Right renal cortex interstitium (tissue), 3 donors: ENCODE measurements at places on chromosomes 7 and 10.

DNA sequence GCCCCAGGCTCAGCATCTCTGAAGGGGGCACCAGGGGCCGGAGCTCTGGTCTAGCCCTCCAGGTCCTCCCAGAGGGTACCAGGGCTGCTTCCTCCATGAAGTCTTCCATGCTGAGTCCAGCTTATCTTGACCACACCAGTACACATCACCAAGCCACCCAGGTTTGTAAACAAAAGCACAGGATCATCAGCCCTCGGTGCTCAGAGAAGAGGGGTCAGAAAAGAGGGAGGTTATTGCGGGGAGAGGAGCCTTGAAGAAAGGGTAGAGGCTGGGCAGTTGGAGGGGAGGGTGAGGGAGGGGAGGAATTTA, 23.9 kb downstream of the AQP1 start:
- no peak for DNase-seq

- DNase-seq, result no peak
Observed at GRCh38 chr7:13279854-13280435, 592.5 kb downstream of the ARL4A start.

- DNase-seq, result no peak
Observed at GRCh38 chr10:72386916-72387586, 32.3 kb upstream of the DNAJB12 start.

DNA sequence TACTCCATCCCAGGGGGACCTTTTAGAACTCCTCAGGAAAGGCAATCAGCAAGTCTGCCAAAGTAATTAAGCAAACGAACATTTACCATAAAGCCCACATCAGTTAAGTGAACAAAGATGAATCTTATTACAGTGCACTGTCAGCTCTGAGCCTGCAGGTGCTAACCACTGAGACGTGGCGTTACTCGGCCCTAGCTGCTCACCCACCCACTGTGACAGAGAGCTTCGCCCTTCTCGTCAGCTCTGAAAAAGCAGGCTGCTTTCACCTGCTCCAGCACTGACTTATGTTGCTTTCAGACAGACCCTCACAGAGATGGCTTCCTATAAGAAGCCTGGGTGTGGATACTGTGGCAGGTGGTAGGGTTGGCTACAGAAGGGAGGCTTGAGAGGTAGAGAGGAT, 57.7 kb upstream of the KCNIP2 start:
- no peak for DNase-seq

GRCh38 chr7:45515346-45515745, 58.8 kb upstream of the ADCY1 start:
- no peak for DNase-seq

DNA sequence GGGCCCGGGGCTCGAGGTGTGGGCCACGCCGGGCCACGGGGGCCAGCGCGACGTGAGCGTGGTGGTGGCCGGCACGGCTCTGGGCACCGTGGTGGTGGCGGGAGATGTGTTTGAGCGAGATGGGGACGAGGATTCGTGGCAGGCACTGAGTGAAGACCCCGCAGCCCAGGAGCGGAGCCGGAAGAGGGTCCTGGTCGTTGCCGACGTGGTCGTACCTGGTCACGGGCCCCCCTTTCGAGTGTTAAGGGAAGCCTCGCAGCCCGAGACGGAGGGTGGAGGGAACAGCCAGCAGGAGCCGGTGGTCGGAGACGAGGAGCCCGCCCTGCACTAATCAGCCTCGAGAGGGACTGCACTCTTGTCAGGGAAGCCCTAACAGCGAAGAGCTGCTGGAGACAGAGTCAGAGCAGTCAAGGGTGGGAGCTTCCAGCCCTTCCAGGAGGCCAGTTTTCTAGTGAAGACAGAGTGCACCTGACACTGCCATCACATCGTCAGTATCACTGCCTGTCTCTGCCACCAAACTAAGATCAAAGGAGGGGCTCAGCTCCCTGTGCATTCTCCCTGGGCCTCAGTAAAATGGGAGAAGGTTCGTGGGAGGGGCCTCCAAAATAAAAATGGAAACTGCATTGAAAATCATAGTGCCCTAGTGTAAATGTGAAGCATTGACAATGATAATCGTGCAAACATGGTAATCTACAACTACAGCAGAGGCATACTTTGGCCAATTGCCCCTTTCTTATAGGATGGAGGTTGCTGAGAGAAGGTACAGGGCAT, 1.3 kb downstream of the MBLAC1 start:
- DNase-seq, result no peak

- no peak for DNase-seq
Observed at GRCh38 chr7:65846008-65846570, 26.8 kb upstream of the VKORC1L1 start.

- no peak for DNase-seq
Observed at GRCh38 chr7:121343302-121343701, 14.5 kb downstream of the WNT16 start.

DNA sequence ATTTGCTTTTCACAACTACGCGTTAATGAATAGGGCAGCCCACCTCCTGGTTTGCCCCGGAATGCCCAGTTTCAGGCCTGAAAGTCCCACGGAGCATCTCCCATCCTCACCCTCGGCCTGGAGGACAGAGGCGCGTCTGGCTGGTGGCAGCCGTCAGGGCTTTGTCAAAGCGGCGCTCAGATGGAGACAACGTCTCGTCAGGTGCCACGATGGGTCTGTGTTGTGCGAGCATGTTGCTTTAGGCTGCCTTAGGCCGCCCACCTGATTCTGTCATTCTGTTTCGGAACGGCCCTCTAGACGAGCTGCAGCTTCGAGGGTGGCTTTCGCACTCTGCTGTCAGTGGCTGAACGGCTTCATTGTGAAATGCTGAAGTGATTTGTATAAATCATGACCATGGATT, 39.4 kb upstream of the CFAP46 start:
- no peak for DNase-seq

GRCh38 chr7:2062648-2063047, 170.1 kb downstream of the MAD1L1 start:
- DNase-seq, result no peak

GRCh38 chr10:30455816-30456215, 21.8 kb downstream of the MAP3K8 start:
- DNase-seq, result no peak

DNA sequence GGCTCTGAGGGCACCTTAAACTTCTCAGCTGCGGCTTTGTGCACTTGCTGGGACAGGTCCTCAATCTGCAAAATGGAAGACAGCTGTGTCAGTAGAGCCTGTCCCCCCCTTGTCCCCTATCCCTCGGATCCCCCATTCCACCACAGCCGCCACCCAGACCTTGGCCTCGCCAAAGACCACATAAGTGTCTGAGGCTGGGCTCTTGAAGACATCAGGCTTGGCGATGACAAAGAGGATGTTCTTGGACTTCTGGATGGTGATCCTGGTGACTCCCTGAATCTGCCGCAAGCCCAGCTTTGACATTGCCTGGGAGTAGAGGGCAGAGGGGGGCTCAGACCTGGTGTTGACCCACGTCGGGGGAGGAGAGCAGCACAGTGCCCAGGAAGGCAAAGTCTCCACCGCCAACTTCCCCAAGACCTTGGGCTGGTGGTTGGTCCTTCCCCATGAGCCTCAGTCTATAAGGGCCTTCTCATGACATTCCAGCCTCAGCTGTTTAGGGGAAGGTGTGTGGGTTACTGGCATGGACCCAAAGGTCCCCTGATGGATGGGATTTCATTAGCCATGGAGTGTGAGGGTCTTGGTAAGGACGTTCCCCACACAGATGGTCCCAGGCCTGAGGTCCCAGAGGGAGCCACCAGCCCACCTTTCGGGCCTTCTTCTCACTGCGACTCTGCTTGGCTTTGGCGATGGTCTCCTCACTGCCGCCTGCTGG, 7.7 kb downstream of the NACAD start:
- no peak for DNase-seq

DNA sequence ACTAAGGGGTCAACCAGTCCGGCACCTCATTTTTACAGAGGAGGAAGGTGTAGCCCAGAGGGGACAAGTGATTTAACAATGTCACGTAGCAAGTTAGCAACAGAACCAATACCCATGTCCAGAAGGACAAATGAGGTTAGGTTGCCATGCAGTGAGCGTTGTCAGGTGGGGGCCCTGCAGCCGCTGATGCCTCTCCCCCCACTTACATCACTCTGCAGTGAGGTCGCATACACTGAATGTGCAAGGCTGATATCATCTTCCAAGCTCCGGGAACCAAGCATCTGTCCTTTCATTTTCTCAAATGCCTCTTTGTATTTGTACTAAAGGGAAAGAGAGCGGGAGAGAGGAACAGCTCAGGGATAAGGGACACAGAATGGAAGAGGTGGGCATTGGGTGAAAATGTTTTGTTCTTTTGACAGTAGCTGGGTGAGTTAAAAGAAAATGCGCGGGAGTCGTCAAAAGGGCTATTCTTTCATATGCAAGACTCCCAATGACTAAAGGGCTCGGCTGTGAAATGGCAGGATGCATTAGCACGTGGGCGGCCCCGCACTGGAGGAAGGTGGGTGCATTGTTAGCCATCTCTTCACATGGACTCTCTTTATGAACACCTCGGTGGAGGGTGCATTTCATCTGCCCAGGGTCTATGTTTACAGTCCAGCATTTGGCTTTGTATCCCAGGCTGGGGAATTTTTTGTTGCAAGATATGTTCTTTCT, 49.7 kb downstream of the NRAP start:
- DNase-seq, result no peak

DNA sequence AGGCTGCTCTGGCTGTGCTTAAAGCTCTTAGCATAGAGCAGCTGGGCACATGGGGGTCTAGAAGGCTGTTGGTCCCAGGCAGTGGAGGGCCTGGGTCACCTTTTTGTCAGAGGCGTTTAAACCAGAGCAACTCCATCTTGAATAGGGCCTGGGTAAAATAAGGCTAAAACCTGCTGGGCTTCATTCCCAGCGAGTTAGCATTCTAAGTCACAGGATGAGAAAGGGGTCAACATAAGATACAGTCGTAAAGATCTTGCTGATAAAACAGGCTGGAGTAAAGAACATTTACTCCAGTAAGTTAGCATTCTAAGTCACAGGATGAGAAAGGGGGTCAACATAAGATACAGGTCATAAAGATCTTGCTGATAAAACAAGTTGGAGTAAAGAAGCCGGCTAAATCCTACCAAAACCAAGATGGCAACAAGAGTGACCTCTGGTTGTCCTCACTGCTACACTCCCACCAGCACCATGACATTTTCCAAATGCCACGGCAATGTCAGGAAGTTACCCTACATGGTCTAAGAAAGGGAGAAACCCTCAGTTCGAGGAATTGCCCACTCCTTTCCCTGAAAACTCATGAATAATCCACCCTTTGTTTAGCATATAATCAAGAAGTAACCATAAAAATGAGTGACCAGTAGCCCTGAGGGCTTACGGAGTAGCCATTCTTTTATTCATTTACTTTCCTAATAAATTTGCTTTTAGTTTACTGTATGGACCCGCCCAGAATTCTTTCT, 96.8 kb upstream of the PCBD1 start:
- no peak for DNase-seq

GRCh38 chr7:128727239-128727638, 11.9 kb upstream of the CALU start:
- DNase-seq, result no peak

DNA sequence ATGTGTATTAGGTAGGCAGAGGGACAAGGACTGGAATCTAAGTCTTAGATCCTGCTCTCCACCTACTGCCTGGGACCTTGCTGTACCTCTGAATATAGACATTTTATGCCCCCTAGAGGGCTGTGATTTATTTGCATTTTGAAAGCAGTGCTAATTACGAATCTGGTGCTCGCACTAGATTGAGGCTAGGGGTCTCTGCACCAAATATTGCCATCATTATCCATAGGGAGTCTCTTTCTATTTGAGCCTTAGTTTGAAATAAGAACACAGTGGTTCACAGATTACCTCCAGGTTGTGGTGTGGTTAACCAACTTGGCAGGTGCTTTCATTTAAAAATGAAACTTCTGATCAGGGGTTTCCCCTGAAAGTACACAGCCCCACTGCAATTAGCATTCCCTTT, 41.8 kb downstream of the CNNM1 start:
- DNase-seq, result no peak

GRCh38 chr7:155738652-155739537, 73.4 kb downstream of the SHH start:
- DNase-seq, result peak; percentile 23

DNA sequence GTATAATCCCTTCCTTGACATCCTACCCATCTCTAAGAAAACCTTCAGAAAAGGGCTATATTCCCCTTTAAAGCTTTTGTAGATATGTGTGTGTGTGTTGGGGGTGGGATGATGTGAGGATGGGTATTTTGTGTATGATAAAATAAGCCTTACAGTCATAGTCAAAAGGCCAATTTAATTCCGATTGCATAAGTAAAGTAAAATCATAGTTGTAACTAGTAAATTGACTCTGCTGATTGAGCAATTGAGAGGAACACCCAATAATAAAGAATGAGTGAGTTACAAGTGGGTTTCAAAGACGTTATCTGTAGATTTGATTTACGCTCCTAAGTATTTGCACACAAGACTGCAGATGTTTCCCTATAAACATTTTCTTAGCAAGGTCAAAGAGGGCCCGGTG, 71.3 kb upstream of the ITPRID1 start:
- no peak for DNase-seq

- DNase-seq, result no peak
Observed at GRCh38 chr10:1375346-1376170, 319.4 kb downstream of the WDR37 start.

- DNase-seq, result no peak
Observed at GRCh38 chr10:71035511-71036296, 147.3 kb upstream of the PCBD1 start.

DNA sequence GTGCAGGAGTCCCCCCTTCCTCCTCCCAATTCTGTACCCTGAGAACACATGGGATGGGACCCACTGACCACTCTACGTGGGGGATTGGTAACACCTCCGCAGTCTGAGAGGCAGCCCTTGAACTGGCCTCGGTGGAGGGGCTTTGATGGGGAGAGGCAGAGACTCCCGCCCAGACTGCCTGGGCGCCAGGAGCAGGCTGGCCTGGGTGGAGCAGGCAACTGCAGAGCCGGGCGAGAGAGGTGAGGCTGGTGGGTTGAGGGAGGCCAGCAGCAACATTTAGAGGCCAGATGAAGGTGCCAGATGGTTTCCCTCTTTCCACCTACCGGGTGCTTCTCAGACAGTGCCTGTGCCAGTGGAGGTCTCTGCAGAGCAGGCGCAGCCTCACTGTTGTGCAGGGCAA, 30.7 kb upstream of the ZNF467 start:
- DNase-seq, result no peak
